RWPE2 (cell line): ENCODE measurements at places on chromosomes 6 and 20.
A peak's percentile ranks its signal among the peaks of the same experiment; 100 is the strongest.

- no peak overlapping the region for H3K4me3 ChIP-seq
- no peak overlapping the region for H3K27ac ChIP-seq
- H3K36me3 ChIP-seq, result no peaks in the 10 kb centered on the region
- DNase-seq, result no peak
These were observed 5.2 kb downstream of the BICRAL start for GRCh38 chr6:42787063-42787472.

- H3K36me3 ChIP-seq, result no peaks in the 10 kb centered on the region
- no peak overlapping the region for H3K4me3 ChIP-seq
- H3K4me1 ChIP-seq, result no peaks in the 10 kb centered on the region
- no peaks in the 10 kb centered on the region for H3K27me3 ChIP-seq
- no peak for DNase-seq
These were observed 31.8 kb downstream of the PSMB9 start for GRCh38 chr6:32885698-32886286.

GRCh38 chr6:50986319-50986718 is 167.6 kb downstream of the TFAP2B start:
- no peak overlapping the region for H3K27ac ChIP-seq
- H3K36me3 ChIP-seq, result no peaks in the 10 kb centered on the region
- H3K4me3 ChIP-seq, result no peak overlapping the region
- no peaks in the 10 kb centered on the region for H3K4me1 ChIP-seq
- H3K27me3 ChIP-seq, result peaks cover 2% of the 10 kb centered on the region

GRCh38 chr20:31403886-31404285 is 2.1 kb downstream of the DEFB121 start:
- DNase-seq, result no peak
- no peak overlapping the region for H3K4me3 ChIP-seq
- H3K36me3 ChIP-seq, result no peaks in the 10 kb centered on the region
- no peak overlapping the region for H3K27ac ChIP-seq
- H3K4me1 ChIP-seq, result no peaks in the 10 kb centered on the region

- peaks cover 38% of the 10 kb centered on the region for H3K27me3 ChIP-seq
- H3K4me1 ChIP-seq, result no peaks in the 10 kb centered on the region
- no peak for DNase-seq
- no peak overlapping the region for H3K27ac ChIP-seq
- H3K4me3 ChIP-seq, result no peak overlapping the region
These were observed 8.8 kb downstream of the ZBTB46 start for GRCh38 chr20:63822276-63822696.

DNA sequence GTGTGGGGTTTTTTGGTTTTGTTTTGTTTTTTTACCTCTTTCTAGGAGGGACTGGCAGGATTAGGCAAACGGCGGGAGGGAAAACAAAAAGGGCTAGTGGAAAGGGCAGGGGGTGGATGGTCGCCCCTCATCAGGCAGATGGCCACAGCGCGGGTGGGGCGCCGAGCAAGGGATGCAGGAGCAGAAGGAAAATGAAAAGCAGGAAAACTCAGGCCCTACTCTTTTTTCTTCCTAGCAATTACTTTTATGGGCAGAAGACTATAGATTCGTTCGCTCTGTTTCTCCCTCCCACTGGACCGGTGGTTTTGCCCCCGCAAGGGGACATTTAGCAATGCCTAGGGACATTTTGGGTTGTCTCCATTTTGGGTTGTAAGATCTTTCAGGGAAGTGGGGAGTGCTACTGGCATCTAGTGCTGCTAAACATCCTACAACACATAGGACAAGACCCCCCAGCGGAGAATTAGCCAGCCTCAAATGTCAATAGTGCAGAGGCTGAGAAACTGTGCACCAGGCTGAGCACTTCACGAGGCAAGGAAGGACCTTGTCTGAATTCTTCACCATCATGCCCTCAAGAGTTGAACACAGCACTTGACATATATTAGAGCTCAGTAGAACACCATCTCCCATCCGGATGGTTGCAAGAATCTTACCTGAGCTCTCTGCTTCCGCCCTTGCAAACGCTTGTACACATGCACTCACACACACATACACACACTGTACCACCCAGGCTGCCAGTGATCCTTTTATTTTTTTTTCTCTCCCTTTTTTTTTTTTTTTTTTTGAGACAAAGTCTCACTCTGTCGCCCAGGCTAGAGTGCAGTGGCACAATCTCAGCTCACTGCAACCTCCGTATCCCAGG is 4.8 kb upstream of the ZMYND8 start:
- H3K4me3 ChIP-seq, result no peak overlapping the region
- peak overlapping the region; percentile 99 for H3K27ac ChIP-seq
- no peak for DNase-seq
- no peaks in the 10 kb centered on the region for H3K27me3 ChIP-seq
- no peaks in the 10 kb centered on the region for H3K36me3 ChIP-seq
- H3K4me1 ChIP-seq, result peaks cover 50% of the 10 kb centered on the region

GRCh38 chr6:2103765-2104523 is 141.5 kb downstream of the GMDS start:
- no peak overlapping the region for H3K4me3 ChIP-seq
- no peaks in the 10 kb centered on the region for H3K27me3 ChIP-seq
- no peaks in the 10 kb centered on the region for H3K36me3 ChIP-seq
- H3K27ac ChIP-seq, result no peak overlapping the region
- DNase-seq, result no peak
- H3K4me1 ChIP-seq, result no peaks in the 10 kb centered on the region

GRCh38 chr20:36367907-36368799 is 62.0 kb downstream of the DLGAP4 start:
- no peaks in the 10 kb centered on the region for H3K4me1 ChIP-seq
- no peaks in the 10 kb centered on the region for H3K27me3 ChIP-seq
- no peak overlapping the region for H3K4me3 ChIP-seq

DNA sequence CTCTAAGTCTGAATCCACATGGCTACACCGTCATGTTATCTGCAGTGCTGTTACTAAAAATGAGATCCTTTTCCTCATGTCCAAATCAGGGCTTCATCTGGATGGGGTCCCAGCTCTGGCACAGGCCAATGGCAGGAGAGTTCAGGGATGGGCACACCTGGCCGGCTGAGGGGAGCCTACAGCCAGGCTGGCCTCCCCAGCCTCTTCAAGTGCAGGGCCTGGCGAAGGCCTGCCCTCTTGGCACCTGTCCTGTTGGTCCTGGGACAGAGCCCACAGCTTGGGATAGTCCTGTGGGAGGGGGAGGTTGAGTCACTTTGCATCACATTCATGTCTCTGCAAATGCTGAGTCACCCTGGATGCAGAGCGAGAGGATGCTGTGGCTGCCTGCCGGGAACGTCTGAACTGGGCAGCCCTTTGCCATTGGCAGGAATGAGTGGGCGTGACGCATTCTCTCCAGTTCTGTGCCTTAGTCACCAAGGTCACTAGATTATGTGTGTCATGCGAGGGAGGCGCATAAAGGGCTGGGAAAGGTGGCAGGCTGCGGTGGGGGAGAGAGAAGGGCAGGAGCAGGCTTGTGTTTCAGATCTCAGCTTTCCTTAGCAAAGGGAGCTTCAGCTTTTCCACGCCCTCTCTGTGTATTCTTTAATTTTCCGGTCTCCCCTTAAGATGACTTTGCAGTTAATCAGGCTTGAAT is 223.2 kb upstream of the ECI2 start:
- H3K27ac ChIP-seq, result peak overlapping the region; percentile 83
- H3K4me1 ChIP-seq, result peaks cover 23% of the 10 kb centered on the region
- DNase-seq, result peak; percentile 99
- H3K4me3 ChIP-seq, result no peak overlapping the region

DNA sequence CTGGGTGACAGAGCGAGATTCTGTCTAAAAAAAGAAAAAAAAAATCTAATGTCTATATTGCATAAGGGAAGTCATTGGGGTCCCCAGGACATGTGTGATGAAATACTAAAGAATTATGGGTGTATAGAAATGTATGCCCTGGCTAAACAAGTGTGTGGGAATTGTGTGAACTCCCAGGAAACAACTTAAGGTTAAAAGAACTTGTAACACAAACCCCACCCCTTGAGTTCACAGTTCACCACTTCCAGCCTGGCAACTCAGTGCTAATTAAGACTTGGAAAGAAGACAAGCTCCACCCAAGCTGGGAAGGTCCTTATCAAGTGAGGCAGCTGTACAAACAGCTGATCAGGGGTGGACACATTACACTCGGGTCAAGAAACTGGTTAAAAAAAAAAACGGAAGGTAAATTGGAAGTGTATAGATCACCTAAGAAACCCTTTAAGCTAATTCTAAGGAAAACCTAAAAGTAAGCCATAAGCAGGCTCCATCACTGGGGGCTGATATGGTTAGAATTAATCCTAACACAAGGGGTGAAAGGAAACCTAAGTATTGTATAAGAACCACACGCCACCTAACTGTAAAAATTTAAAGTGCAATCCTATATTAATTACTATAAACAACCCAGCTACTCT is 25.2 kb downstream of the HLA-A start:
- no peaks in the 10 kb centered on the region for H3K36me3 ChIP-seq
- H3K4me3 ChIP-seq, result no peak overlapping the region
- peaks cover 48% of the 10 kb centered on the region for H3K4me1 ChIP-seq
- no peak for DNase-seq
- no peaks in the 10 kb centered on the region for H3K27me3 ChIP-seq

DNA sequence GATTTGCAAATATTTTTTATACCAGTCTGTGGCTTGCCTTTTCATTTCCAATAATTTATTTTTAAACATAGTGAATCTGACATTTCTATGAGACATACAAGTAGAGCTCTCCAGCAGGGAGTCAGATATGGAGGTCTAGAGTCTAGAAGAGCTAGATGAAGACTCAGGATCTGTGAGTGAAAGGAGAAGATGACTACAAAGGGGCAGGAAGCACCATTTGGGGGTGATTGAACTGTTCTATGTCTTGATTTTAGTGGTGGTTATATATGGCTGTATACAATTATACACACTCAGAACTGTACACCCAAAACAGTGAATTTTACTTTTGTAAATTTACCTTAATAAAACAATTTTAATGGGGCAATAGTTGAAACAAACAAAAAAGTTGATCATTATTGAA is 127.9 kb upstream of the BACH2 start:
- no peaks in the 10 kb centered on the region for H3K27me3 ChIP-seq
- peaks cover 2% of the 10 kb centered on the region for H3K4me1 ChIP-seq
- H3K27ac ChIP-seq, result no peak overlapping the region
- no peak for DNase-seq
- no peak overlapping the region for H3K4me3 ChIP-seq

- no peaks in the 10 kb centered on the region for H3K36me3 ChIP-seq
- no peak for DNase-seq
- no peaks in the 10 kb centered on the region for H3K4me1 ChIP-seq
- H3K27me3 ChIP-seq, result no peaks in the 10 kb centered on the region
- H3K4me3 ChIP-seq, result no peak overlapping the region
- no peak overlapping the region for H3K27ac ChIP-seq
These were observed 62.1 kb downstream of the WDR27 start for GRCh38 chr6:169639653-169640278.

GRCh38 chr6:39812853-39813533 is 20.8 kb downstream of the DAAM2 start:
- H3K4me1 ChIP-seq, result no peaks in the 10 kb centered on the region
- no peaks in the 10 kb centered on the region for H3K36me3 ChIP-seq
- H3K4me3 ChIP-seq, result no peak overlapping the region

DNA sequence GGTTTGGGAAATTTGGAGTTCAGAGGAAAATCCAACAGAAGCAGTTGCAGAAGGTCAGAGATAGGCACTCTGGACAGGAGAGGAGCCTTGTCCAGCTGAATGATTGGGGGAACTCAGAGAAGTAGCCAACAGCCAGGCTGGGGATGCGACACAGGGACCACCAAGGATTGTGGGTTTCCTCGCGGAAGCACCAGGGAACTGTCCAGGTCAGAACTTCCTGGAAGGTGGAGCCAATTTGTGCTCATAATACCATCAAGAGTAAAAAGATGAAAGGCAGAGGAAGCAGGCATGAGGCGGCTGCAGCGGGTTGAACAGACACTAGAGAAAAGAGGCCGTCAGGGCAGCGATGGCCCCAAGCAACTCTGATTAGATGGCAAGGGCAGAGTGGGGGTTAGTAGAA is 33.7 kb downstream of the MDFI start:
- no peaks in the 10 kb centered on the region for H3K4me1 ChIP-seq
- H3K27me3 ChIP-seq, result no peaks in the 10 kb centered on the region
- no peaks in the 10 kb centered on the region for H3K36me3 ChIP-seq
- no peak for DNase-seq

- no peaks in the 10 kb centered on the region for H3K36me3 ChIP-seq
- no peaks in the 10 kb centered on the region for H3K27me3 ChIP-seq
- H3K27ac ChIP-seq, result no peak overlapping the region
- H3K4me1 ChIP-seq, result no peaks in the 10 kb centered on the region
These were observed 695.2 kb downstream of the PHF3 start for GRCh38 chr6:64330694-64331307.

GRCh38 chr6:11262242-11262641 is 29.8 kb upstream of the NEDD9 start:
- no peak for DNase-seq
- H3K36me3 ChIP-seq, result no peaks in the 10 kb centered on the region
- H3K27me3 ChIP-seq, result no peaks in the 10 kb centered on the region
- no peak overlapping the region for H3K27ac ChIP-seq
- H3K4me3 ChIP-seq, result no peak overlapping the region
- H3K4me1 ChIP-seq, result no peaks in the 10 kb centered on the region

- peaks cover 9% of the 10 kb centered on the region for H3K27me3 ChIP-seq
- no peak for DNase-seq
- H3K27ac ChIP-seq, result no peak overlapping the region
- no peaks in the 10 kb centered on the region for H3K36me3 ChIP-seq
- H3K4me1 ChIP-seq, result no peaks in the 10 kb centered on the region
These were observed 242.9 kb downstream of the KHDRBS2 start for GRCh38 chr6:62043084-62043483.

- H3K4me1 ChIP-seq, result peaks cover 22% of the 10 kb centered on the region
- DNase-seq, result no peak
- no peak overlapping the region for H3K4me3 ChIP-seq
- peak overlapping the region; percentile 83 for H3K27ac ChIP-seq
- no peaks in the 10 kb centered on the region for H3K27me3 ChIP-seq
- H3K36me3 ChIP-seq, result no peaks in the 10 kb centered on the region
These were observed 142.5 kb upstream of the PREP start for GRCh38 chr6:105545228-105545920.

- no peak overlapping the region for H3K4me3 ChIP-seq
- DNase-seq, result no peak
- no peak overlapping the region for H3K27ac ChIP-seq
- no peaks in the 10 kb centered on the region for H3K27me3 ChIP-seq
- no peaks in the 10 kb centered on the region for H3K4me1 ChIP-seq
- no peaks in the 10 kb centered on the region for H3K36me3 ChIP-seq
These were observed 219.0 kb upstream of the JARID2 start for GRCh38 chr6:15026832-15027231.

DNA sequence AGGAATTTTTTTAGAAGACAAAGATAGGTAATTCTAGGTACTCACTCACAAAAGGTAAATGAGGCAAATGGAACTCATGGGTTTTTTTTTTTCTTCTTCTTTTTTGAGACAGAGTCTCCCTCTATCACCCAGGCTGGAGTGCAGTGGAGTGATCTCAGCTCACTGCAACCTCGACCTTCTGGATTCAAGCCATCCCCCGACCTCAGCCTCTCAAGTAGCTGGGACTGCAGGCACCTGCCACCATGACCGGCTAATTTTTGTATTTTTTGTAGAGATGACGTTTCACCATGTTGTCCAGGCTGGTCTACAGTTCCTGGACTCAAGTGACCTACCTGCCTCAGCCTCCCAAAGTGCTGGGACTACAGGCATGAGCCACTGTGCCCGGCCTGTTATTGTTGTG is 126.1 kb downstream of the LRRC1 start:
- no peaks in the 10 kb centered on the region for H3K27me3 ChIP-seq
- H3K36me3 ChIP-seq, result peaks cover 30% of the 10 kb centered on the region
- H3K27ac ChIP-seq, result no peak overlapping the region
- no peak for DNase-seq
